ENCODE measurements at places on chromosomes 7 and 10.

DNA sequence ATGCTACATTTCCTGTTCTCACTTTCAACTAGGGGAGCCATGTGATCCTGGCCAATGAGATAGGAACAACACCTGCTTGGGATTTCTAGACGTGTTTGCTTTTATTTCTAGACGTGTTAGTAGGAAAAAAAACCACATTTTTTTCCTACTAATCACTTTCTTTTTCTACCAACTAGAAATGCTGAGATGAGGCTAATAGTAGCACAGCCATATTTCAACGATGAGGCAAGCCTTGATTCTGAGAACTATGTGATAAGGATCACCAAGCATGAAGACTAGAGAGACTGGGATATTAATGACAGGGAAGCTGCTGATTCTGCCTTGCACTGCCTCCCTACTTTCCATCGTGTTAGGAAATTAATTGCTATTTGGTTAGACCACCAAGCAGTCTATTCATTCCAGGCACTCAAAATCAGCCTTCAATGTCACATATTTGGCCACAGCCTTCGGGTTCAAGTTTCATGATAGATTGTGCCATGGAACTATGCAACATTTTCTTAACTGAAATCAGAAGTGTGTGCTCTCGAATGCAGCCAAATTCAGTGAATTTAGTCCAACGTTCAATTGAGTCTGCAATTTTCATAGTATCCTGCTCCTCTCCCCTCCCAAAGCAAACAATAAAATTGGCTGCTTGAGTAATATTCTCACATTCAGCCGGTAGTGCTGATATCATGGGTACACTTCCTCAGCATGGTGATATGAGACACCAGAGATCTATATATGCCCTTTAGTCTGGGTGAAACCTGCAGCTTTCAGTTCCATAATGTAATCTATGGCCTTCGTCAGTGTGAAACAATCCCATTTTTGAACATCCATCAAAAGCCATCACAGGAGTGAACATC is 98.1 kb downstream of the GPR37 start:
- DNase-seq, result no peak

DNA sequence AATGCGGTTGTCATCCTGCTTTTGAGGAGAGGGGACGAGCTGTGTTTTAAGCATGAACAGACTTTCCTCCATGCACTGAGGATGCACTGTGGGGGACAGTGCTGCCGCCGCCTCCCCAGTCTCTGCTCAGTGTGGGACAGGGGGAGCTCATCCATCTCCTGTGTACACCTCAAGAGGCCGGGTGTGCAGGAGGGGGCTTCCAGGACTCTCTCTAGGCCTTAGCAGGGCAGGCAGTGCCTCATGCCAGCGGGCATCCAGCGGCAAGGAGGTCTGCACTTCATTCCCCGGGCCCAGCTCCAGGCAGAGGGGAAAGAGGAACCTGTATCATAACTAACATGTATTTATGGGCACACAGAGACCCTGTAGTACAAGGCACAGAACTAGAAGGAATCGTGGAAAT is 89.7 kb downstream of the DIP2C start:
- DNase-seq, result no peak

GRCh38 chr10:24340883-24341282 is 131.9 kb downstream of the KIAA1217 start:
- DNase-seq, result no peak

GRCh38 chr7:6649241-6649961 is 12.3 kb downstream of the ZNF316 start:
- DNase-seq, result no peak

- DNase-seq, result peak; percentile 38
These were observed at the start of gene CDHR1 for GRCh38 chr10:84194424-84195043. Gene CDHR1 (plus strand): TSS chr10:84194537. CDS start chr10:84194761, 224 bp downstream.

DNA sequence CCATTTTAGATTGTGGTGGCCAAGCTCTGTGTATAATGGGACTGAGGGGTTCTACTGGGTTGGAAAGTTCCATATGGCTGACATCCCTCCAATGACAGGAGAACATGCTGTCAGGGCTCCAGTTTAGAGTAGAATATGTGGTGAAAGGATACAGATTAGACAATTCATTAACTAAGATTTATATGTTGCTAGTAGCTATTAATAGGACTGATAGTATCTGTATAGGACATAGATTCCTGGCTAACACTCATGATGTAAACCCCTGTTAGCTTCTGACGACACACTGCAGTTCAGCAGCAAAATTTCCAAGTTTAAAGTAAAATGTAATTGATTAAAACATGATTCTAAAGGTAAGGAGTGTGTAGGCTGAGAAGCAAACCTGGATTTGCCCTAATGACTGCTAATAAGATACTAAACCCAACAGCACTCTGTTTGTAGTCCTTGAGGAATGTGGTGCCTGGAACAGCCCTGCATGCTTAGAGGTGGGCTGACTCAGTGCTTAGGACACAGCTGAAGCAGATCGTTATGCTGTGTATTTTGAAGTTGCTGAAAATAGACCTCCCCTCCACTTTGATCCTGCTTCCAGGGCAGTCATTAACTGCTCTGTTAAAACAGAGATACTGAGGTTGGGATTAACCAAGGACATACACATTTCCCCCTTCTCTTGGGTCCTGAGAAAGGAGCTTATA is 1129.6 kb downstream of the SORCS3 start:
- DNase-seq, result no peak

Measured in endothelial cell (in vitro differentiated cells).